ENCODE measurements at places on chromosomes 13 and 19.

- DNase-seq, result no peak
These were observed 233.5 kb downstream of the TUBA3C start for GRCh38 chr13:18948012-18948663.

- DNase-seq, result no peak
These were observed 5.5 kb upstream of the ADGRE5 start for GRCh38 chr19:14375582-14376291.

DNA sequence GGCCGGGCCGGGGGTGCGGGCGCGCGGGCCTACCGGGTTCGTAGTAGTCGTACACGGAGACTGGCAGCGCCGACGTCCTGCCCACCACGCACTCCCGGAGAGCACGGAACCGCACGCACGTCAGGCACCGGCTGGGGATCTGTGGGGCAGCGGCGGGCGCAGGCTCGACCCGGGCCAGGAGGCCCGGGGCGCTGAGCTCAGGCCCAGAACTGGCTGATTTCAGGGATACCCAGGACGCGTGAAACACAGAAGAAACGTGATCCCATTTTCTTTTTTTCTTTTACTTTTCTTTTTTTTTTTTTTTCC lies 9.0 kb downstream of the F2RL3 start:
- DNase-seq, result no peak

- DNase-seq, result no peak
These were observed 5.3 kb upstream of the ACTN4 start for GRCh38 chr19:38642176-38642575.

- no peak for DNase-seq
These were observed 10.5 kb downstream of the MBD3 start for GRCh38 chr19:1582201-1582600.
